ENCODE measurements at places on chromosomes 1 and 21.

- DNase-seq, result no peak
Measured at GRCh38 chr1:116993286-116993685, 8.3 kb upstream of the CD101 start.

DNA sequence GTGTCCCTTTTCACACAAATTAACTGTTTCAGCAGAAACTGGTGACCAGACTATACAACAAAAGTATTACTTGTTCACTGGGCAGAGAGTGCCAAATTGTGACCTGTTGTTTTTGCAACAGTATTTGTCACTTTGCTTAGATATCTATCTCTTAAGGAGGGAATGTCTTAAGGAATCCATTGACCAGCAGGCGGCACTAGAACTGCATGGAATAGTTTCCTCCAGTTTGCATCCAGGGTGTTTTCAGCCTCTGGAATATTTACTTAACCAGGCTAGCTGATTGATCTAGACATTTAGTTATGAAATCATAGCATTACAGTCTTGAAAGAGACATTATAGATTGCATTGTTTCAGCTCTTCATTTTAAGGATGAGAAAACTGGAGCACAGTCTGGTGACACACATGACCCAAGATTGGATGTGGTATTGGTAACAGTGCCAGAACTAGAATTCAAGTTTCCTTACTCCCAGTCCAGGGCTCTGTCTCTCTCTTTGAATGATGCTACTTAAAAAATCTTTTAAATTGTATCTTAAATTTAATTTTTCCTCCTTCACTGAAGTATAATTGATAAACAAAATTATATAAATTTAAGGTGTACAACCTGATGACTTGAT, 16.9 kb downstream of the RPTN start:
- DNase-seq, result no peak

- DNase-seq, result no peak
Measured at GRCh38 chr1:197307551-197307950, 39.5 kb downstream of the CRB1 start.

GRCh38 chr1:205293350-205294074, 28.0 kb downstream of the NUAK2 start:
- no peak for DNase-seq

DNA sequence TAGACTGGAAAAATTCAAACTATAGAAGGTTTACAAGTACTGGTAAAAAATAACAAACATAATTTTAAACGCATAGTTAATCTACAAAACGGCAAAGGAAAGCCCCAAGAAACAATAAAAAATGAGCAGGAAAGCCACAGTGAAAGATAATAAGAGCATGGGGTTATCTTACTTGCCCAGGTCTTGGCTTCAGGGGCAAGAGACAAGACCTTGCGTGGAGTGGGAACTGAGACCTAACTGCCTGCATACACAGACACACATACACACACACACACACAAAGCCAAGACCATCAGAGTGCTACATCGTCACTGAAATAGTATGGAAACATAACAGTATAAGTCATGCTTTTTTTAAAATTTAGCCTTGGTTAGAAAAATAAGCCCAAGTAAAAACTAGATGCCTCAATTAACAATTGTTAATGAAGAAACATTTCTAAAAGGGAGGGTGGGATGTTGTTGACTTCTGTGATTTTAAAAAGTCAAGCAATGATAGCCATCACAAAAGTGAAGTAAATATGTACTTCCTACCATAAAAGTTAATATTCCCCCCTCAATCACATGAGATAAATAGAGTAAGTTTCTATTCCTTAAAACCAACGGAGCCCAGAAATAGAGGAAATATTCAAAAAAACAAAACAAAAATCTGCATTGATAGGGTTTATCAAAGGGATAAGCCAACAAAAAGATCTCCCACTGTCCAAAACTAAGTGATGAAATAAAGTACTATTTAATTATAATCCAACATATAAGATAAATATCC, 29.4 kb upstream of the CRP start:
- DNase-seq, result no peak

GRCh38 chr1:200095057-200095577, 67.6 kb downstream of the NR5A2 start:
- DNase-seq, result no peak

- no peak for DNase-seq
Measured at GRCh38 chr1:209319549-209319948, 264.0 kb upstream of the CAMK1G start.

DNA sequence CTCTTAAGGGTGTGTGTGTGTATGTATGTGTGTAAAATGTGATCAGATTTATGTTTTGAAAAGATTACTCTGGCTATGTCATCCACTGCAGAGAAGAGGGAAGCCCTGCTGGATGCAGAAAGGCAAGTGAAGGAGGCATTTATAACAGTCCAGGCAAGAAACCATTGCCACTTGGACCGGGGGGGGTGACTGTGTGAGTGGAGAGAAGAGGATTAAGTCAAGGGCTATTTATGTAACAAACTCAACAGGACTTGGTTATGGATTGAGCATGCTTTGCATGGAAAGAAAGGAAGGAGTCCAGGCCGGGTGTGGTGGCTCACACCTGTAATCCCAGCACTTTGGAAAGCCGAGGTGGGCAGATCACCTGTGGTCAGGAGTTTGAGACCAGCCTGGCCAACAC, 143.0 kb downstream of the URB2 start:
- no peak for DNase-seq

GRCh38 chr1:153470707-153471106, 10.3 kb upstream of the S100A7 start:
- DNase-seq, result no peak
